ENCODE measurements at places on chromosomes 13 and 19.

- DNase-seq = no peak
These were observed 36.0 kb upstream of the SLC7A10 start for GRCh38 chr19:33261511-33262189.

- no peak for DNase-seq
These were observed 481.7 kb upstream of the PRR20A start for GRCh38 chr13:56659041-56659471.

GRCh38 chr19:1106841-1107660, 3.3 kb downstream of the GPX4 start:
- DNase-seq = no peak

DNA sequence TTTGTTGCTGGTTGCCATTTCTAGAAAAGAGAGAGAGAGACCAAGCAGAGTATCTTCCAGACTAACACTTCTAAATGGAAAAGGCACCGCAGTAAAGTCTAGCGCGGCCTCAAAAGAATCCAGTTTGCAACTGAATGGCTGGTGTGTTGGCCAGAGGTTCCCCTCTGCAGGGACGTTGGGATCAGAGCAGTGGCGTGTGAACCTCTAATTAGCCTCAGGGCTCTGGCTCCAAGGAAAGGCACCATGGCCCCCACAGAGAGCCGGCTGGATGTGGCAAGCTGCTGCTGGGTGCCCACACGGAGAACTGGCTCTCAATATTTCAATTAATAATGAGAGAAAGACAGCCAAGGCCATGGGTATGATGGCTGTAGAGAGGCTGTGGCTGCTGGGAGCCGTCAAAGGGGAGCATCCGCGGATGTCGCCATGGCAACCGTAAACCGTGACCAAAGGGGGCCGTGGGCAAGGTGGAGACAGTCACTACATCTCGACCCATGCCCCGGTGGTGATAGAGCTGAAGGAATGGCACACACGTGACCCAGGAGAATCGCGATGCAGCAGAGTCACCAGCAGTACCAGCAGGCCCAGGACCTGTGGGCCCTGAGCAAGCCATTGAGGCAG, 9.5 kb downstream of the VSTM2B start:
- no peak for DNase-seq

- no peak for DNase-seq
These were observed 5.3 kb downstream of the ELF1 start for GRCh38 chr13:41013835-41014234.

GRCh38 chr19:2443785-2444182, 13.0 kb downstream of the LMNB2 start:
- DNase-seq = no peak

GRCh38 chr13:111540486-111540885, 220.0 kb downstream of the TEX29 start:
- DNase-seq = no peak
